ENCODE measurements at places on chromosomes 13 and 19.

DNA sequence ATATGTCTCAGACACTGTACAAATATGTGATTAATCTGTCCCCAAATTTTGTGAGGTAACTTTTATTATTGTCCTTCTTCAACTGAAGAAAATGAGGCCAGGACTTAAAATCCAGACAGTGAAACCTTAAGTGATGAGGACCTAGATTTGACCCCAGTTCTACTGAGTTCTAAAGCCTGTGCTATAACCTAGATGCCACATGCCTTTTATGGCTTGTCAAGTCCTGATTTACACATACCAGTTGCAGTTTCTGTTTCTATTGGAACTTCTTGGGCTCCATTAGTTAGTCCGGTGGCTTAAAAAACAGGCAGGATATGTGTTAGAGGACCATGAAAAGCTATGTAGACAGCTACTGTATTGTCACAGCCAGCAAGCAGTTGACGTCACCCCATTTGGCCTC is 436.5 kb upstream of the KLHL1 start:
- no peak for DNase-seq

DNA sequence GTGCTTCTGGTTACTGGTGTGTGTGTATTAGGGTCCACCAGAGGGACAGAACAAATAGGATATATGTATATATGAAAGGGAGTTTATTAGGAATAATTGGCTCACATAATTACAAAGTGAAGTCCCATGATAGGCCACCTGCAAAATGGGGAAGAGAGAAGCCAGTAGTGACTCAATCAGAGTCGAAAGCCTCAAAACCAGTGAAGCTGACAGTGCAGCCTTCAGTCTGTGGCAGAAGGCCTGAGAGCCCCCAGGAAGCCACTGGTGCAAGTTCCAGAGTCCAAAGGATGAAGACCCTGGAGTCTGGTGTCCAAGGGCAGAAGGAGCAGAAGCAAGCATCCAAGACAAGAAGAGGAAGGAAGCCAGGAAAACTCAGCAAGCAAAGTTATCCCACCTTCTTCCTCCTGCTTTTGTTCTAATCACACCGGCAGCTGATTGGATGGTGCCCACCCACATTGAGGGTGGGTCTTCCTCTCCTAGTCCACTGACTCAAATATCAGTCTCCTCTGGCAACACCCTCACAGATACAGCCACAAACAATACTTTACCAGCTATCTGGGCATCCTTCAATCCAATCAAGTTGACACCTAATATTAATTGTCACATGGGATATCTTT is 21.7 kb upstream of the SCEL start:
- DNase-seq = no peak

DNA sequence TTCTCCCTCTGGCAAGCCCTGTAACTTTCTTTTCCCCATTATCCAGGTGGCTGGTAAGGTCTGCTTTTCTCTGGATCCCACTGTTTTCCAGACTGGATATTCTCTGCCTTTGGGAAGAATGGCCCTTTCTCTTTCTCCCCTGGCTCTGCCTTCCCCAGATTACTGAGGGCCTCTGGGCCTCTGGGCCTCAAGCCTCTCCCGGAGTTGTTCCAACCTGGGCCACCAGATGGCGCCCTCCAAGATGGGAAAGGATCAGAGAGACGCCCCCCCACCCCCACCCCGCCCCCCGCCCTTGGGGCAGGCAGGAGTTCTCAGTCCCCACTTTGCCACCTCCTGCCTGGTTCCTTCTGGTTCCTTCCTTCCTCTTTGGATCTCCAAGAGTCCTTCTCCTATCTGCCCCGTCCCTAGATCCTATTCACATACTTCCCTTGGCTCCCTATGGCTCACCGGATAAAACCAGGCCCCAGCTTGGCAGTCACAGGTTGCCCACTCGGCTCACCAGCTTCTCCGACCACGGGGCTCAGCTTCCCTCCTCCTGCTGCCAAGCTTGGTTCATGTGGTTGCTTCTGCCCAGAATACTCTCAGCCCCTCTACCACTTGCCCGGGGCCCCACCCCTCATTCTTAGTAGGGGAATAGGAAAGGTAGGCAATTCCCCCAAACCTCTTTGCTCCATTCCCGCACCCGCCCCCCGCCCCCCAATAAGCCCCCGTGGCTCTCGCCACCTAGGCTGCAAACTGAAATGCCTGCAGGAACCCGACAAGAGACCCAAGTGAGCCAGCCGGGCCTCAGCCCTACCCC is 13.1 kb downstream of the EPS8L1 start:
- peak; percentile 76 for DNase-seq

DNA sequence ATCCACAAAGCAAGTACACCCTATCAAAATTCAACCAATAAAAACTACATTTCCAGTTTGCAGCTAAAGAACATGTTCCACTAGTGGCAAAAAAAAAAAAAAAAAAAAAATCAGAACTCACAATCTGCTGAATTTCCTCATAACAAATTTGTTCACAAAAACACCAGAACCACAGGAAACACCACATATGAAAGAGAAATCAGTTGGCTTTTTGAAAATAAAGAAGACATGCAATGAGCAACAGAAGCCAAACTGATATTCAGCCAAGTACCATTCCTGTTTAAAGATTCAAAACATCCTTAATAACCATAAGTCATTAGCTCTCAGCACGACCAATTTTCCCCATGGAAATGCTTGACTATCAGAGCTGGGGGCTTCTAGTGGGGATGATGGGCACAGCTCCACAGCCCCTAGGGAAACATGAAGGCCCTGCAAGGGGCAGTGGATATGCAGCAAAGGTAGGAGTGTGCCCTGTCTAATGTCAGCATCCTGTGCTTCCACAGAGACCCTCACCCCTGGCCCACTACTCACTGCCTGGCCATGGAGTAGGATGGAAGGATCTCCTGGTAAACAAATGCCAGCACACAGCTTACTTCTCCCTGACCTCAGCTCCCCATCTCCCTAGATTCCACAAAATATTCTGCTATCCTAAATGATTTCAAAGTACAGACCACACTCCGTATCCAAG is 74.0 kb upstream of the DOCK9 start:
- no peak for DNase-seq

Measured in CD4-positive, alpha-beta T cell (primary cell).